ENCODE measurements at places on chromosomes 3 and 15.
A peak's percentile ranks its signal among the peaks of the same experiment; 100 is the strongest.

DNA sequence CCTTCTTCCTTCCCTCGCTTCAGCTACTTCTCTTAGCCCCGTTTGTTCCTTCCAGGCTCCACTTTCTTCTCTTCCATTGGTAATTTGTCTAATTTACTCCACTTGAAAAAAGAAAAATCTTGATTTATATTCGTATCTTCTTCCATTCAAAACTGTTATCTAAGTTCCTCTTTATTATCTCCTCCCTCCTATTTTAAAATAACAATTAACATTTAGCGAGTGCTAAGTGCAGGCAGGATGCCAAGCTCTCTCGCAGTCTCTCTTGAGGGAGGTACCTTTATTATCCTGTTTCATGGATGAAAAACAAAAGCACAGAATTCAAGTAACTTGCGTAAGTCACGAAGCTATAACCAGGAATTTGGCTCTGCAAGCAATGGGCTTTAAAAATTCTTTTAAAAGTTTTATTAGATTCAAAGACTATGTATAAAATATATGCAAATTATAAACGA, 418.9 kb upstream of the NAALADL2 start:
- peak; percentile 65 for DNase-seq

GRCh38 chr3:22103423-22103822, 352.4 kb upstream of the ZNF385D start:
- DNase-seq: no peak

DNA sequence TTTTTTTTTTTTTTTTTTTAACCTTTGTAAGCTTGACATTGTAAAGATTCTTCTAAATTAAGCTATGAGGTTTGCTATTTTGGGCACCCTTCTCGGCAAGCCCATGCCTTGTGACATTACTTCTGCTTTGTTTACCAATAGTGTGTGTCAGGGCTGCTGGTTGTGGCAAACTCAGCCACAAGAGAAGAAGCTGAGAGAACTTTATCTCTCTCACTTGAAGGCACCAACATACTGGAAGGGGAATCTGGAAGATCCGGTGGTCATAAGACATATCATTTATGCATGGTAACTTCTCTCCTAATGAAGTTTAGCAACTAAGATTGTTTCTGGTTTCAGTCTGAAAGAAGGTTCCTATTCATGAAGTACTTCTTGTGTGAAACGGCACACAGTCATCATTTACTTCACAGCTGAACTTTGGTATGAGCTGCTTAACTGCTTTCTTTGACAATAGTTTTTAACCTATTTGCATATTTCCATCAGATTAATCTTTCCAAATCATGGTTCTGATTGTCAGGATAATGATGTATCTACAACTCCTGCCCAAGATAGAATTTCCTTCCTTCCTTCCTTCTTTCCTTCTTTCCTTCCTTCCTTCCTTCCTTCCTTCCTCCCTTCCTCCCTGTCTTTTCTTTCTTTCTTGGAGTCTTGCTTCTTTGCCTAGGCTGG, 189.3 kb downstream of the NFKBIZ start:
- DNase-seq: peak; percentile 78

DNA sequence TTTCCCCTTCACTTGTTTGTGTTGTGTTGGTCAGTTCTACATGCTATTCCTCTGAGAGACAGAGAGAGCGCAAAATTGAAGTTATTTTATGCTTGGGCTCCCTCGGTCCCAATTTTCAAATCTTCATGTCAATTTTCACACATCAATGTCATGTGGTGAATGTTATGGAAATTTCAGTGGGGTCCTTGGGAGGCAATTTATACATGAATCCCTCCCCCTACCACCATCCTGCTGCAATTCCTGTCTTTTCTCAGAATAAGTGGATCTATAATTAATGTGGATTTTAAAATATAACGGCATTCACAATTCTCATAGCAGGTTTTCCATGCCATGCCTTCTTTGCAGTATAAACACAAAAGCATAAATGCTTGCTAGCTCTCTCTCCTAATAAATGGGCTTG, 499.9 kb downstream of the MCTP2 start:
- DNase-seq: no peak

DNA sequence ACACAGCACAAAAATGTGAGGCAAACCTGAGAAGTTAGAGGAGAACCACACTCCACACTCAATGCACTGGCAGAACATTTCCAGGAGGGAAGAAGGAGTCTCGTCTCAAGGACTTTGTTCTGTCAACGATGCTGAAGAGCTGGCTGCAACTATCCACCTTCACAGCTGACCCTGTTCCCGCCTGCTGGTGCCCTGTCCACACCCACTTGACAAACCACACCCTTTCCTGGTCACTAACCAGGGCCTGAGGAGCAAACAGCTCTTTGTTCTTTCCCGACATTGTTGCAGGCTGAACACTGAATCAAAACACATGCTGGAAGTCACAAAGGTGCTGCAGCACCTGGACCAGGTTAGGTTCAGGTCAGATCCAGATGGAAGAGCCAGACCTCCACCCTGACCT, 92.6 kb upstream of the ARRDC4 start:
- DNase-seq: no peak

- DNase-seq: no peak
Observed at GRCh38 chr3:152997526-152997925, 162.6 kb downstream of the P2RY1 start.

Data from pons (tissue), 1 donor.